ENCODE measurements at places on chromosomes 12 and 14.
A peak's percentile ranks its signal among the peaks of the same experiment; 100 is the strongest.

- DNase-seq: no peak
Measured at GRCh38 chr12:87728931-87729593, 300.1 kb downstream of the C12orf50 start.

GRCh38 chr14:103705118-103705503 is 10.1 kb downstream of the XRCC3 start:
- peak; percentile 56 for DNase-seq

GRCh38 chr14:76126076-76126475 is 25.6 kb upstream of the GPATCH2L start:
- DNase-seq: no peak

- DNase-seq: no peak
Measured at GRCh38 chr12:92403210-92404175, 257.8 kb upstream of the BTG1 start.

GRCh38 chr12:47709237-47709636 is 3.4 kb upstream of the RPAP3 start:
- DNase-seq: no peak

- DNase-seq: peak; percentile 75
Measured at GRCh38 chr14:93207468-93208308, 632 bp downstream of the UBR7 start.

DNA sequence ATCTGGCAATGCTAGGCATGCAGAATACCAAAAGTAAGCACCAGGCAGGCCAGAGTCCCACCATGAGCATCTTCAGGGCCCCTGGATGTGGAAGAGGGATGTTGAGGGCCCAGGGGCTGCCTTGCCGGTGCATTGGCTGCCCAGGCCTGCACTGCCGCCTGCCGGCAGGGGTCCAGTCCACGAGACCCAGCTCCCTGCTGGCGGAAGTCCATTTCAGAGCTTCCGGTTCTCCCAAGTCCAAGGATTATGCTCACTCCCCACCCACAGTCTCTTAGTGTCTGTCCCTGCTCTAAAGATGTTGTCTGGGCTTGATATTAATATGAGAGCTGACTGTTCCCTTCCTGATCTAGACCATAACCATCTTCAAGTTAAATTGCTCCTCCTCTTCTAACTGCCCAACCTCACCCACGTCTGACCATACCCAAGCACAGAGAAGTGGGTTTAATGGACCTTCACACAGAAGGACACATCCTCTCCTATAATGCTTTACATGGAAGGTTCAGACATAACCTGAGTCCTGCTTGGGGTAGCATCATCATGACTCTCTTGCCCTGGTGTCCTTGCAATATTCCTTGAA is 117.4 kb downstream of the DAD1 start:
- DNase-seq: peak; percentile 28

DNA sequence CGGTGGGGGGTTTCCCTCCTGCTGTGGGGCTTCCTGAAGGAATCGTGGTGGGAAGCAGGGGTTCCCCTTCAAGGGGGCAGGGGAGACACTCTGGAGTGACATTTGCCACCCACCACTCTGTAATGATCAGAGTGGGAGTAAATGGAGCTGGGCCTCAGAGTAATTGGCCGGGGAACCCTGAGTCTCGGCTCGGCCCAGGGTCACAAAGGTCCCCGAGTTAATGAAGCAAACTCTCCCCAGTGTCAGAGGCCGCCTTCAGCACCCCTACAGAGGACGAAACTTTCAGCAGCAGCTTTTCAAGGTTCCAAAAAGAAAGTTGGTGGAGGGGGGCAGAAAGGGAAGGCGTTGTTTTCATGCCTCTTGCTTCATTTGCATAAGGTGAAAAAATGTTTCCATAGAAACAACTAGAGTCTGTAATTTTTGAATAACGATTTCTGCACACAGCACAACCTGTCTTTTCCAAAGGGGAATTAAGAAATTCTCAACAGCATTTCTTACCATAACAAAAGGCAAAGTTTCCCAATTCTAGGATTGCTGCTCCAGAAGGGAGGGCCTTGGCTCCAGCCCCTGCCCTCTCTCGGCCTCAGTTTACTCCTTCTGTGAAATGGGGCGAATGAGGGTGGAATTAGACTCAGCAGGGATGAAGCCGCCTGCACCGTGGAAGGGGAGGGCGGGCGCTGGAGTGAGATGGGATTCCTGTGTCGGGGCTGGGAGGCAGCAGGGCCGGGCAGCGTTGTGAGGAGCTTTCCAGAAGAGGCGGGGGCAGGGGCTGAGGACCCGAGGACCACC is 67.0 kb upstream of the BEGAIN start:
- no peak for DNase-seq

- no peak for DNase-seq
Measured at GRCh38 chr14:94752591-94753436, 17.1 kb downstream of the GSC start.

GRCh38 chr12:81300454-81300853 is 222.6 kb downstream of the ACSS3 start:
- peak; percentile 10 for DNase-seq

DNA sequence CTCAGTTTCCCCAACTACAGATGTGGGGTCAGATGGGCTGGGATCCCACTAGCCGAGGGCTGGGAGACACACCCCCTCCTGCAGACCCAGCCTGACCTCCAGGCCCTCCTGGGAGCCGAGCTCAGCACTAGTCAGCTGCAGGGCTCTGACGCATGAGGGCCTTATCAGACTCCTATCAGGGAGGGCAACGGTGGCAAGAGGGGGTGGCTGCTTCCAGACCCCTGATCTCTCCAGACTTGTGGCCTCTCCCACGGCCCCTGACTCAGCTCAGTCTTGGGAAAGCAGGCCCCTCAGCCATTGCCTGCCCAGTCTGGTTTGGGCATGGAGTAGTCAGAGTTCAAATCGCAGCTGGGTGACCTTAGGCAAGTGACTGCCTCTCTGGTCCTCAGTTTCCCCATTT is 2.5 kb downstream of the RASAL1 start:
- DNase-seq: no peak

- DNase-seq: peak; percentile 74
Measured at GRCh38 chr14:64303471-64303917, 9.3 kb upstream of the ESR2 start.

DNA sequence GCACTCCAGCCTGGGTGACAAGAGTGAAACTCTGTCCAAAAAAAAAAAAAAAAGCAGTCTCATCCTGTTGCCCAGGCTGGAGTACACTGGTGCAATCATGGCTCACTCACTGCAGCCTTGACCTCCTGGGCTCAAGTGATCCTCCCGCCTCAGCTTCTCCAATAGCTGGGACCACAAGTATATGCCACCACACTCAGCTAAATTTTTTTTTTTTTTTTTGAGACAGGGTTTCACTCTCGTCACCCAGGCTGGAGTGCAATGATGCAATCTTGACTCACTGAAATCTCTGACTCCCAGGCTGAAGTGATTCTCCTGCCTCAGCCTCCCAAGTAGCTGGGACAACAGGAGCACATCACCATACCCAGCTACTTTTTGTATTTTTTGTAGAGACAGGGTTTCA is 5.2 kb upstream of the CNPY2 start:
- peak; percentile 56 for DNase-seq

- DNase-seq: no peak
Measured at GRCh38 chr12:85877459-85877858, 3.4 kb downstream of the NTS start.

DNA sequence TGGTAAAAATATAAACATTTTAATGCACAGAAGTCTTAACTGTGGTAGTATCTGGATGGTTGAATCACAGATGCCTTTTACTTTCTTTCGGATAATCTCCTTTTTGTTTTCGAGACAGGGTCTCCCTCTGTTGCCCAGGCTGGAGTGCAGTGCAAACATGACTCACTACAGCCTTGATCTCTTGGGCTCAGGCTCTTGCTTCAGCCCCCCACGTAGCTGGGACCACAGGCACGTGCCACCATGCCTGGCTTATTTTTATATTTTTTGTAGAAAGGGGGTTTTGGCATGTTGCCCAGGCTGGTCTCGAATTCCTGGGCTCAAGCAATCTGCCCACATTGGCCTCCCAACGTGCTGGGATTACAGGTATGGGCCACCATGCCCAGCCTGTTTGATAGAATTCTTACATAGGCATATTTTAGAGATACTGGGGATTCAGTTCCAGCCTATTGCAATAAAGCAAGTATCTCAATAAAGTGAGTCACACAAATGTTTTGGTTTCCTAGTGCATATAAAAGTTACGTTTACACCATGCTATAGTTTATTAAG is 99.2 kb downstream of the SNAPC1 start:
- no peak for DNase-seq

DNA sequence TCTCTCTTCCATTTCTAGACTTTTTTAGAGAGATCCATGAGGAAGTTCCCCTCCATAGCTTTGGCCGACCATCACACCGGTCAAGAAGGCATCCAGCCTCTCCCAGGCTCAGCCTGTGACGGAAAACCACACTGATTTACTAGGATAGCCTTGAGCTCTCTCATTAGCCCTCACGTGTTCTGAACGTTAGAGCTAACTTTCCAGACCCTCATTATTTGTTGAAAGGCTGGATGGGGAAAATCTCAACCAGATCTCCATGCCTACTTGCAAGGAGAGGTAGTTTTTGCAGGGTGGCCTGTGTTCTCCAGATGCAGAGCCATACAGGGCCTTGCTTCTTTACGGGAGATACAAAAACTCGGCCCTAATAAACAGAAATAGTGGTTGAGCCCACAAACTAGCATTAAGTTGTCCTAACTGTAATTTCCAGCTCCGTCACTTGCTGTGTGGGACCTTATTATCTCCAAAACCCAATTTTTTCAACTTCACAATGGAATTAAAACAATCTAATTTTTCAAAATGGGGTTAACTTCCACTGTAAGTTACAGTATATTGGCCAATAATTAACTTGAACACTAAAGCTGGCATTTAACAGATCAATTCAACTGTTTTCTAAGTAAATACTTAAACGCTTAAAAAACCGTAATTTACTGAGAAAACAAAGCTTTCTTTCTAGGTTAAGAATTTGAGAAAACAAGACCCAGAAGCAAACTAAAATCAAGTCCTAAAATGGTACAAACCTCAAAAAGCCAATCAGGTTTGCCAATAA is 65.3 kb downstream of the KLHL28 start:
- no peak for DNase-seq

- no peak for DNase-seq
Measured at GRCh38 chr14:37994846-37995372, 212.8 kb upstream of the SSTR1 start.

- DNase-seq: no peak
Measured at GRCh38 chr14:49988080-49988990, 95.5 kb downstream of the ARF6 start.

DNA sequence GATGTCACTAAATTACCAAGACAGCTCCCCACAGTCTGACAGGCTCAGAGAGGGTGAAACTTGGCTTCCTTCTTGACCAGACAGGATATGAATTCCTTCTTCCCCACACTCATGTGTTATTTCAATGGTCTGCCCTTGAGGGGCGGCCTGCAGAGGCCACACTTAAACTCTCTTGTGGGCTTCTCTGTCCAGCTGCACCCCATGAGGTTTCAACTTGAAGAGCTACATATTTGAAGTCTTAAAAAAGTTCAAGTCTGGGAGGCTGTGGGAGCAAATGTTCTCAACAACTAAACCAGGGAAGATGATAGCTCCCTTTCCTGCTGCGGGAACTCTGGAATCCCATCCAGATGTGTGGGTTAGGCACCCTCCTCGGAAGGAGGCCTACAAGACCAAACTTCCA is 98.3 kb downstream of the TTC7B start:
- no peak for DNase-seq

DNA sequence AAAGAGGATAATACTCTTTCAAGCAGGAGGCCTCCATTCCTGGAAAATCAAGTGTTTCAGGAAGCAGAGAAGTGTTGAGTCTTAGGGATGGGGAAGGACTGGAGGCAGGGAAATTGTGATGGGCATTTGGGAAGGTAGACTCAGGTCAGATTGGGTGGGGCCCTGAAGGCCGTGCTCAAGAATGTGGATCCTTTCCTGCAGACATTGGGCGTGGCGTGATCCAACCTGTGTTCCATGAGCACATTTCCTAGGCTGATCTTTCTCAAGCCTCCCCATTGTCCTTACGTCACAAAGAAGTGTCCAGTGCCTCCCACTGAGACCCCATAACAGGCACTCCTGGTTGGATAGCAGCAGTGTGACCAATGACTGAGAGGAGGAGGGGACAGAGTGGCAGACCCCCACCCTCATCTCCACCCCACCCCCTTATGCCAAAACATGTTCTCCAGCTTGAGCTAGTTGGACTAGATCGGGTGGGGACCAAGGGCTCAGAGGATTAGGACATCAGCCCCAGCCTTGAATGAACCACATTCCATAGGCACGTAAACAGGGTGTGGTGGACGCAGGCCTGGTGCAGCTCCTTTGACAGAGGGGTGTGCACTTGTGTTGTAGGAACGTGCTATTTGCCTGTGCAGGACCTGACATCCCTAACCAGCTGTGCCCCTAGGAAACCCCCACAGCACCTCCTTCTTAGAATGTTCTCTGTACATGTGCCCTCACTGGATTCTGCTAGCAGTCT is 76.8 kb downstream of the TTC9 start:
- peak; percentile 58 for DNase-seq

GRCh38 chr12:102052192-102053061 is 9.4 kb downstream of the WASHC3 start:
- DNase-seq: no peak

- no peak for DNase-seq
Measured at GRCh38 chr12:57524814-57525614, 2.4 kb downstream of the MBD6 start.

DNA sequence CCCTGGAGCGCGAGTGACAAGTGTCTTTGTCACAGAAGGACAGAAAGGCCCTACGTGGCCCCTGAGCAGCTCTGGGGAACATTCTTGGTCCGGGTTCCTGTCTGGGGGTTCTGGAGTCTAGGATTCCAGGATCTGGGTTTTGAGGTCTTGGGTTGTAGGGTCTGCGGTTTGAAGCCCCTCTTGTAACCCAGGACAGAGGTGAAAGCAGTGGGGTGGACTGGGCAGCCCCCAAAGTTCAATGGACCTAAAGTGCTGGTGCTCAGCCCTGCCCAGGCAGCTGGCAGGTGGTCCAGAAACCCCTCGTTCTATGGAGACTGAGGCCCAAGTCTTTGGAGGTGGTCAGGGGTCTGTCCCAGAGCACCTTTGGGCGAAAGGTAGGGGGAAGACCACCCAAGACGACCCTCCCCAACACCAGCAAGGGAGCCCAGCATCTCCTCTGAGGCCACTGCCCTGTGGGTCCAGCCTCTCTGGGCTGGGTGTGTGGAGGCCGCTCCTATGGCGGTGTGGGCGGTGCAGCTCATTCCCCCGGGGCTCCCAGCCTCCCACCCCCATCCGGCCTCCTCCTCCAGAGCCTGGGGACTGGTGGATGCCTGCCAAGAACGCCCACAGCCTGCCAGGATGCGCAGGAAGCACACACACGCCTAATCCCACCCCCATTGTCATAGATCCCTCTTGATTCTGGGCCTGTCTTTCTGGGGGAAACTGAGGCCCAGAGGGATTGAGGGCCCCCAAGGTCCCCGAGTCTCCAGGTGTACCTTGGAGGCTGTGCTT is 30.2 kb upstream of the ANKRD9 start:
- peak; percentile 37 for DNase-seq

DNA sequence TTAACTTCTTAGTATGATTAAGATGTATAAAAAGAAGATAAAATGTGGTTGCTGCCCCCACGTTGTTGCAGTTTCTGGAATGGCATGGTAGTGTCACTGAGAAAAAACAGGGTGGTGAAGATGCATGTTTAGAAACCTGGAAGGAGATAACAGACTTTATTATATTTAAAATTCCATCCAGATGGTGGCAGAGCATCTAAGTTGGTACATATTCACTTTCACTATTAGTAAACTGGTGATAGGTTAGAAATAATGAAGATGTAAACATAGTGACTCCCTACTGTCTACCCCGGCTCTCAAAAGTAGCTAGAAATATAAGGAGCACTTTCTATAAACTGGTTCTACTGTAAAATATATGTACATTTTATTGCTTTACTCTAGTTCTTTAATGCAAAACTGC is 279.3 kb downstream of the NPAS3 start:
- no peak for DNase-seq

All from bronchial epithelial cell (primary cell).